ENCODE measurements at places on chromosomes 11 and 22.

DNA sequence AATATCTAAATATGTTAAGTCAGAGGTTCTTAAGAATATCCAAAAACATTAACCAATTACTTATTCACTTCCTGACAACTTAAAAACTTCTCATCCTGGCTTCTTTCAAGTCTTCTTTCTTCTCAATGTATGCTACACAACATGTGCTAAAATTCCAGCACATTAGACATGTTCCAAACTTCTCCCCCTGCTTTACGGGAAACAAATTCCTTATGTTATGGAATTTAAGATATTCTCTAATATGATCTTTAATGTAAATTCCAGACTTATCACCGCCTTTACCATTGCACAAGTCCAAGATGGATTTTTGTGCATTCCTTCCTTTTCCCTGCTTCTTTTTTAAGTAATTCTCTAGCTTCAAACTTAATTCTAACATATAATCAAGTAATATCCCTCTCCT lies 964.5 kb upstream of the CHORDC1 start:
- no peak for DNase-seq

GRCh38 chr11:4546878-4547277 lies 1.9 kb downstream of the OR52M1 start:
- DNase-seq, result no peak

DNA sequence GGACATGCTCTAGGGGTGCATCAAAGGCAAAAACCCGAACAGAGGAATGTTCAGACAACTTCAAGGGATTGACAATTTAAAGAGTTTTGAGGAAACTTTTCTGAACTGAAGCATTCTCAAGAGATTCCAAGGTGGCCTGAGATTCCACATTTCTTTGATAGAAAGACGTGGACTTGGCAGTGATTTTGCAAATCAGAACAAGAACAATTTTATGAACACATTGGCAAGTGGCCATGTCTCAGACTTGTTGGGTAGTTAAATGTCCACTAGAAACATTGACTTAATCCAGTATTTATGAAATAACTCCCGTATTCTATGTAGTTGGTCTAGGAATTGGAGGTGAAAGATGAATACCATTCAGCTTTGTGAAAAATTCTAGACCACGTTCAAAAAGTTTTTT lies 13.8 kb downstream of the NCAM1 start:
- DNase-seq, result no peak

- no peak for DNase-seq
Observed at GRCh38 chr11:33068611-33069340, 29.4 kb downstream of the TCP11L1 start.

DNA sequence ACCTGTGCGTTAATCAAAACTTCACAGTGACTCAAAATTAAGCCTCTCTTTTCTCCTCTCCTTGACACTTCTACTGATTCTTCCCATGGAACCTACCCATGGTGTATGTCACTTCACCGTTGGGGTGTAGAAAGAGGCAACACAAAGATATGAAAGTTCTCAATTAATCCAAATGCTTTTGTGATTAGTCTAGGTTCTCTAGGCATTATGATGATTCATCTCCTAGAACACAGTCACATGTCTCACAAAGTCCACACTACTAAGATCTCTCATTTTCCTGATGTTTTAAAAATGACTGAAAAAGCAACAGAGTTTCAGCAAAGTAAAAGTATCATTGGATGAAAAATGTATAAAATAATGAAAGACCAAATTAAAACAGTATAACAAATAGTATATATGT lies 13.7 kb upstream of the SCGB2A2 start:
- DNase-seq, result no peak

- DNase-seq, result no peak
Observed at GRCh38 chr11:110850846-110851245, 138.6 kb upstream of the ARHGAP20 start.

DNA sequence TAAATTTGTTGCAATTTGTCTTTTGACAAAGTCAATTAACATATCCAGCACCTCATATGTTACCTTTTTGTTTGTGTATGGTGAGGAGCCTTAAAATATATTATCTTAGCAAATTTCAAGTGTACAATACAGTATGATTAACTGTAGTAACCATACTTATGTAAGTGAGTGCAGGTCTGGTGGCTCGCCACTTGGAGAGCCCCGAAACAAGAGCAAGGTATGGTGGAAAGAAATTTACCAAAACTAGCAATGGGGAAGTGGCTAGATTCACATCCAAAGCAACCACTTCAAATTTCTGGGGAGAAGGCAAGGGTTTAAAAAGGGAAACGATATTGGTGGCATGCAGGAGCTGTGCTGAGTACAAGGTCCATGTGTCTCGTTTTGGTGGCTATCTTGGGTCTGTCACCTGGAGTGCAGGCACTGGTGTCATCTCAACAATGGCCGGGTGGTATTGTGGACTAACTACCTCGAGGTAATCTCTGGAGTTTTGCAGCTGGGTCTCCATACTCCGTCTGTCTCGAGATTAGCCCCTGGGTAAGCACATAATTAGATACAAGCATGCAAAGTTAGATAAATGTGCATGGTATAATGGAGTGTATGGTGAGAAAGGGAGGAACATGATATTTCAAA lies 8.2 kb upstream of the FNBP4 start:
- no peak for DNase-seq

- no peak for DNase-seq
Observed at GRCh38 chr11:67311051-67311555, 7.8 kb downstream of the SSH3 start.

DNA sequence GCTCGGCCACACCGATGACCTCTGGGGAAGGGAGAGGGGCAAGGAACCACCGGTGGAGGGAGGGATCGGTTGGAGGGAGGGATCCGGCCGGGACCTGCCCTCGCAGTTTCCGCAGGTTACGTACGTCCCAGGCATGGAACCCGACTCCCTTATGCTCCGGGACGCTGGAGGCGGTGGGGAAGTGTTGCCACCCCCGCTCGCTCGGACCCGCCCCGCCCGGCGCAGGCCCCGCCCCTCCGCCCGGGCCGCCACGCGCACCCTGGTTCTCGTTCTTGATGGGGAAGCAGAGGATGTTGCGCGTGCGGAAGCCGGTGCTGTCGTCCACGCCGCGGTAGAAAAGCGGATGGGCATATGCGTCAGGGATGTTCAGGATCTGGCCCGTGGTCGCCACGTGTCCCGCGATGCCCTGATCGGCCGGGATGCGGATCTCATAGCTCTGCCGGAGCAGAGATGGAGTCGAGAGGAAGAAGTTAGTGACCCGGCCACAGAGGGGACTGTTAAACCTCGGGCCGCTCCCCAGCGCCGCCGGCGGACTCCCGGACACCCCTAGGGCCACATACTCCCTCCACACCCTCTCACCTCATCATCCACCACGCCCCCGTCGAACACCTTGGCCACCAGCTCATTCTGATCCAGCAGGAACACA lies 89.8 kb downstream of the PDE2A start:
- DNase-seq, result peak; percentile 44

GRCh38 chr22:46783721-46784120 lies 21.3 kb downstream of the TBC1D22A start:
- DNase-seq, result no peak

- no peak for DNase-seq
Observed at GRCh38 chr11:4580124-4580523, 1.4 kb upstream of the OR52I2 start.

GRCh38 chr22:50607659-50608020 lies 7.0 kb downstream of the MAPK8IP2 start:
- no peak for DNase-seq

GRCh38 chr11:640021-640706 lies 3.1 kb downstream of the DRD4 start:
- no peak for DNase-seq

DNA sequence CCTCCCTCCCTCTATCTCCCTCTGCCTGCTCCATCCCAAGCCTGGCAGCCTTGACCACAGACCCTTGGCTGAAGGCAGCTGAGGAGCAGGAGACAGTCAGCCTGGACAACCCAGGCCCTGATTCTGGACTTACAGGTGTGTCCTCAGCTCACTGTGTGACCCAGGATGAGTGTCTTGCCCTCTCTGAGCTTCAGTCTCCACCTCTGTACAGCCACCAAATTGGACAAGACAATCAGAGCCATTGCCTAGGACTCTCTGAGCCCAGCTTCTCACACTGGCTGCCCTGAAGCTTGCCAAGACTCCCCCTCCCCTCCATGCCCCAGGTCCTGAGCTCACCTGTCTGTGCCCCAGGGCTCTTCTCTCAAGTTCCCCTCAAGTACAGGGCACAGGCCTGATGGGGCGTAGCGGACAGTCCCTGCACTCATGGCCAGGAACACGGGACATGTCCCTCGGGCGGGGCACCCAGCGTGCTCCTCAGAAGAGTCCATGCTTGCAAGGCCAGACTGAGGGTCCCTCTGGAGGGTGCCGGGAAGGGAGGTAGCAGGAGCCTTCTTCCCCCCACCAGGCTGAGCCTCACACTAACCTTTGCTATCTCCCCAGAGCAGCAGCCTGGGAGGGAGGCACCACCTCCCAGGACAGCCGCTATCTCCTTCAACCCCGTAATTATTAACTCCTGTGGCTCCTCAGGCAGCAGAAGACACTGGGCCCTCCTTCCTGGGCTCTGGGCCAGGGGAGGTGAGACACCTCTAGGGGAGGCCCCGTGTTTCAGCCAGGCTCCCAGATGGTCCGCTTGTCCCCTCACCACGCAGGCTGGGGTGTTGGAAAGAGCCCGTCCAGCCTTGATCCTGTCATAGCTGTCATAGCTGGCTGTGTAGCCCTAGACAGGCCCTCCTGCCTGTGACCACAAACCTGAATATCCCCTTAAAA lies 2.6 kb upstream of the RAB3IL1 start:
- no peak for DNase-seq

- DNase-seq, result no peak
Observed at GRCh38 chr11:63494975-63495374, 4.0 kb upstream of the PLAAT5 start.

DNA sequence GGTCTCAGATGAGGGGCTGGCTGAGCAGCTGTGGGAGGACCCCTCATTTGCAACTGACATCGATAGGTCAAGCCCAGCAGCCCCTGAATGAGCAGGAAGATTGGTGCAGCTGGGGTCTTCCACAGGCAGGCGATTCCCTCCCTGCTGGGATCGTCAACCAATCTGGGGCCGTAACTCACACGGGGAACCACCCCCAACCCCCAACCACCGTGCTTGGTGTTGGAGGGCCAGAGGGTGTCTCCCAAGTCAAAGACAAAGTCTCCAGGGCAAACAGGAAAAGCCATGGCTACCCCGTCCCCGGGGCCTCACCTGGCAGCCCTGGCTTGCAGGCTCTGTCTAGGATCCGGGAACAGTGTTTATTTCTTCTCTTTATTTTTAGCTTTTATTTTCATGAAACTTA lies 26.9 kb upstream of the SCUBE1 start:
- DNase-seq, result no peak

DNA sequence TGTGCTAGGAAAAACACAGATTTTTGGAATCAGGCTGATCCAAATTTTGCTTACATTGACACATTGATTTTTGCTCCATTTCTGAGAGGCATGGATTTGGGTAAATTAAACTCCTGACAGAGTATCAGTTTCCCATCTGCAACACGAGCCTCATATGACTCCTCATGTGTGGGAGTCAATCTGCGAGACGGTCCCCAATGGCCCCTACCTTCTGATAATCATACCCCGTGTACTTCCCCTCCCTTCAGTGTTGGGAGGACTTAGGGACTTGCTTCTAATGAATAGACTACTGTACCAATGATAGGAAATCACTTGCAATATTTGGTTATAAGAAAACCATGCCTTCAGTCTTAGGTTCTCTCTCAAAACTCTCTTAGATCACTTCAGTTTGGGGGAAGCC lies 302.7 kb downstream of the ETS1 start:
- no peak for DNase-seq

DNA sequence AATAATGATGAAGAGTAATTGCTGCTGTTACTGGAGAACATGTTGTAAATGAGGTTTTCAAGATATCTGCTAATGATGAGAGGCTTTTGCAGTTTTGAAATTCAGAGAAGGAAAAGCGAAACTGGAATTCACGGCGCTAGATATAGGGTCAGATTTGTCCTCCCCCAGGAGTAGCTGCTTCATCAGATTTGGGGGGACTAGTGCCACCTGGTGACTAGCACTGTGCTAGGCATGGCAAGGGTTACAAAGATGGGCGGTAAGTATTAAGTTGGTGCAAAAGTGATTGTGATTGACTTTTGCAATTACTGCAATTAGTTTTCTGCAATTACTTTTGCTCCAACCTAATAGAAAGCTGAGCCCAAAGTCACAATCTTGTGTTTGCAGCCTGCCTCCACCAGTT lies 879.9 kb upstream of the TENM4 start:
- DNase-seq, result no peak

DNA sequence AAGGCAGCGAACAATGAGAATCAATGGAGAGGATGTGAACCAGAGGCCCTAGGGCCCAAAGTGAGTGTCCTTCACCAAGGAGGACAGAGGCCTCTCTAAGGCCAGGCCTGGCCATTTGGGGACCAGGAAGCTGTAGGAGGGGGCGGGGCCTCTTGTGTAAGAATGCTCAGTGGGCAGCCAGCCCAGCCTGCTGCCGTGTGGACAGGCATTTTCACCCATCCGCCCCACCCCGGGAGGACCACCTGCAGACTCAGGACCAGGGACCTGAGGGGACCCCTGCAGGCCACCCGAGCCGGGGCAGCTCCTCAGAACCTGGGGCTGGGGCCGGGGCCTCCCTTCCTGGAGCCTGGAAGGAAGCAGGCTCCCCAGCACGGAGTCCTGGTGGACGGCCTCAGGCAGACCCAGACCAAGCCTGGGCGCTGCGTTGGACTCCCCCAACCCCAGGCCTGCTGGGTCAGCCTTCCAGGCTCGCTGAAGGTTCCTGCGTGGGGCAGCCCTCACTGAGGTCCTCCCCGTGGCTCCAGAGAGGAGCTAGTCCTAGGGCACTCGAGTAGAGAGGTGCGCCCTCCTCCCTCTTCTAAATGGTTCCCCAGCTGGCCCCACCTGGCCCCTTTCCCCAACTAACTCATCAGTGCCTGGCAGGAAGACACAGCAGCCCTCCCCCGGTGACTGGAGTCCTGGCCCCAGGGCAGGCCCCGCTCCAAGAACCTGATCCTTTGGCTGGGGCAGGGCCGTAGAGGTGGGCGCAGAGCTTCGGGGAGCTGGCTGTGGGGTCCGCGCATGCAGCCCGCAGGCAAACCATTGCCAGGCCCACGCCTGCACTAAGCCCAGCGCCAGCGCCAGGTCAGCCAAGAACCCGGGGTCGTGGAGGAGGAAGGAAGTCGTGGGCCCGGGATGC lies 1.5 kb upstream of the TRABD start:
- DNase-seq, result no peak

- no peak for DNase-seq
Observed at GRCh38 chr22:46275455-46276122, 7.8 kb downstream of the TTC38 start.

- no peak for DNase-seq
Observed at GRCh38 chr22:17334983-17335382, 34.3 kb upstream of the CECR2 start.

DNA sequence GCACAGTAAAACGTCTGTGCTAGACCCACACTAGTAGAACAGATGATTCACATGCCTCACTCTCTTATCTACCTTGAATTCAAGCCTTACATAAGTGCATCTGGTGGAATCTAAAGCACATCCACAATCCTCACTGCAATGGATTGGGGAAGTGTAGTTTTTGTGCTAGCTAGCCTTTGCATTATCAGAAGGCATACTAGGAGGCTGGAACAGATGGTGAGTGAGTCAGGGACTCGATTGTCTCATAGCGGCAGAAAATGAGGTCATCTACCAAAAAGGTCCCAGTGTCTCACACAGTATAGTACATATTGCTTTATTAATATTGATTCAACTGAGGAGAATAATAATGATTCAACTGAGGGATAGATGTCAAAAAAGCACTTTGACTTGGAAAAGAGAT lies 9.3 kb downstream of the MSANTD4 start:
- DNase-seq, result no peak
